ENCODE measurements at places on chromosomes 5 and 9.

- no peak for DNase-seq
These were observed 98.5 kb upstream of the S1PR3 start for GRCh38 chr9:88892724-88893123.

GRCh38 chr5:170499621-170500020 lies 4.2 kb upstream of the KCNIP1 start:
- DNase-seq = no peak

DNA sequence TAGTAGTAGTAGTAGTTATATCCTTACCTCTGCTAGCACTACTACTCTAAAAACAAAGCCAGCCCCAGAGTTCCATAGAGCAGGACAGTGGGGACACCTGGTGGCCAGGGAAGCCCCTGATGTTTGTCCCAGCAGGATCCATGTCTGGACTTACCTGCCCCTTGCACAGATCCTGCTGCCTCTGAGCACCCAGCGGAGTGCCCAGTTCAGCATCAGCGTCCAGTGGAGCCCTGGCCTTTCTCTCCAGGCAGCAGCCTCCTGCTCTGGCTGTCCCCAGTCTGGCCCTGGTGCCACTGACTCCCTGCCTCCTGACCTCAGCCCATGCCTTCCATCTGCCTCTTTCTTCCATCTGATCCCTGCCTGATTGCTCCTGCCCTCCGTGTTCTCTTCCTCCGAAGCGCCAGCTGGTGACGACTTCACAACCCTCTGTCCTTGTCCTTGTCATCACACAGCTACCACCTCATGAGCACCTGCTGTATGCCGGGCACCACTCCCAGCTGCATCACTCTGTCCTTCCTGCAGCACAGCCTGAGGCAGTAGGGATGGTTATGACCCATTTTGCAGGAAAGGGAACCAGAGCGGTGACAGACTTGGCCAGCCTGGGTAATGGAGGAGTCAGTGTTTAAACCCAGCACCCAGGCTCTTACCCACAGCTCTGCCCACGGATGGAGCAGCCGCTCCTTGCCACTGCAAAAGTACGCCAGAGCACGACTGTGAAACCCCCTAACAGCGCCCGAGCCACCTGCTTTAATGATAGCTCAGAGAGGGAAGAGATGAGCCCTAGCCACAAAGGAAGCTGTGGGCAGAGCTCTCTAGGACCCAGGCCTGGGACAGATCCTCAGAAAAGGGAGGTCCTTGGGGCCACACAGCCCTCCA lies 11.5 kb downstream of the SARDH start:
- DNase-seq = no peak

DNA sequence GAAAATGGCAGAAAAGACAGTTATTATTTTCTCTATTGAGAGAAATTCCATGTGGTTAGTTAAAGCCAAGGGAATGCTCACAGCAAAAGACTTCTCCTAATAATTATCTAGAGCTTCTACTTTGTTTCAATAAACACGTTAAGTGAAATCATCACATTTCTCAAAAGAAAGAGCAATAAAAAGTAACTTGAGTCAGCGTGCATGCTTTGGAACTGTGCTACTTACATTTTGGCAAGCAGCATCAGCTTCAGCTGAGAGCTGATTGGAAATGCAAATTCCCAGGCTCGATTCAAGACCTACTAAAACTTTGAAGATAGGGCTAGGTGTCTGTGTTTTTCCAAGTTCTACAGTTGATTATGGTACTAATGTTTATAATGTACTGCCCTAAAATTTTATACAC lies 132.1 kb downstream of the CDH18 start:
- DNase-seq = no peak

- DNase-seq = no peak
These were observed 8.4 kb upstream of the RGS3 start for GRCh38 chr9:113454914-113455761.

DNA sequence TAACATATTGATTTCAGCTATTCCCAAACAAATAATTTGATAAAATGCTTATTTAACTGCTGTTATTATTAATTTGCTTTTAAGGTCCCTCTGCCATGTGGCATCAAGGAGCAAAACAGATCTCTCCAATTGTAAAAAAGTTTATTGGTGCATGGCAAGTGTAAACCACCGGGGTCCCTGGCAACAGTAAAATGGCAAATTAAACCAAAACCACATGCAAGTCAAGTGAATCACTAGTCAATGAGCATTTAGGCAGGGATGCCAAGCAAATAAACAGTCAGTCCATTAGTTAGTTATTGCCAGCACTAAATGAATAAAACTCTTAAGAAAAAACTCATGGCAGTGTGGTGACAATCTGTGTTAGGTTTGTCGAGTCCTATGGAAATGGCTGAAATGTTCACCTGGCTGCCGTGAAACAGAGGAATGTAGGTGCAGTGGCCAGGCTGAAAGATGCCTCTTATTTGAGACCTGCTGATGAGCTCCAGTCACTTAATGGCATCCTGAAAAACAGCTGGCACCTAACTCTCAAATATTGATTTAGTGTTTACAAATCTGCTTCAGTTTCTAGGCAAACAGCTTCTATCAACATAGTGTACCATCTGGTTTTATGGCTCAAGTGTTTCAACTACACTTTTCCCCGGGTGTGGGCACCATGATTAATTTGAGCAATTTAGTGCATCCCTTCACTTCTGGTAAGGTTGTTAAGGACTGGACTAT lies 296.5 kb upstream of the ITGA1 start:
- no peak for DNase-seq

DNA sequence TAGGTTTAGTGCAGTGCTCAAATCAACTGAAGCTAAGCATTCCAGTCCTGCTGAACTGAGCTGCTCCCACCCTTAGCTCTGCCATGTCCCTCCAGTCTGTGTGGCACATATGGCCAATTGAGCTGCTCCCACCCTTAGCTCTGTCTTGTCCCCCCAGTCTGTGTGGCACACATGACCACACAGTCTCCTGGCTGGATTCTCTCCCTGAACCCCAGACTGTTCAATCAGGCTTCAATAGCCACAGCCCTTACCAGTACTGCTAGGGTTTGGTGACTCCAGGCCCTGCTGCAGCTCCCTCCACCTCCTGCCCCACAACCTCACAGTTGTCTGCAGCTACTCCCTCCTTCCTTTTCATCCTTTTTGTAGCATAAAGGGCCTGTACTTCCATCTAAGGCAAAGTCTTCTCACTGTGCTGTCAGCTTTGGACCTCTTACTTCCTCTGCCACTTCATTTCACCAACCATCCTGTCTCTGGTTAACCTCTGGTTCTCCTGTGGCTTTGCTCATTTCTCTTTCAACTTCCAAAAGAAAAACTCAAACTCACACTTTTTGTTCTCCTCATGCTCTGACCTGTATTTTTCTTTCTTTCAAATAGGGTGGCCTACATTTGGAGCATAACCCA lies 50.8 kb downstream of the ADAMTS12 start:
- DNase-seq = no peak

- no peak for DNase-seq
These were observed 2306.2 kb upstream of the ACO1 start for GRCh38 chr9:30078195-30078594.

DNA sequence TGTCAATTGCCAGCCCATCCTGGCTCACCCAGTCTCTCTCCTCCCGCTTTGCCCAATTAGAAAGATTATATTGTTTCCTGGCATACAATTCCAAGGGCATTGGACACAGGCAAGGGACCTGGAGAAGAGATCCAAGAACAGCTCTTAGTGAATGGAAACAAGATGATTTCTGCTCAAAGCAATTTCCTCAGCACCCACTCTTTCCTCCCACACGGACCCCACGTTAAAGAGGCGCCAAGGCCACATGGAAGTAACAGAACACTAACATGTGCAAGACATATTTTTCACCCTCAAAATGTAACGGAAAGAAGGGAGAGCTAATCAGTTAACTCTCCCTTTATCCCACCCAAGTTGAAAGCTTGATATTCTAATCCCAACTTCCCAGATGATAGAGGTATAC lies 111.2 kb downstream of the LHFPL2 start:
- no peak for DNase-seq

DNA sequence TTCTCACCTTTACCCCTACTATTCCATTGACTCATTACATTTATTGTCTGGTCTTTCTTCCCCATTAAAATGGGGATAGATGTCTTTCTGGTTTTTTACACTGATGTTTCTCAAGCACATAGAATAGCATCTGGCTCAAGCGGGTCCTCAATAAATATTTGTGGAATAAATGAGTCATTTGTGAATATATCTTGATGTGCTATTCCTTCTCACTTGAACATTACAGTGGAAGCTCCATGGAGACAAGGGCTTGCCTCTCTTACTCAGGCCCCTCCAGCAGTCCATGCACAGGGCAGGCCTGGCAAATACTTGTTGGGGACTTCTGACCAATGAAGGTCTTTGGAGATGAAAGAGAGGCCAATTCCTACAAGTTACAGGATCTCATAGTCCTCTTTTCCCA lies 151.7 kb upstream of the TAS2R1 start:
- DNase-seq = no peak

DNA sequence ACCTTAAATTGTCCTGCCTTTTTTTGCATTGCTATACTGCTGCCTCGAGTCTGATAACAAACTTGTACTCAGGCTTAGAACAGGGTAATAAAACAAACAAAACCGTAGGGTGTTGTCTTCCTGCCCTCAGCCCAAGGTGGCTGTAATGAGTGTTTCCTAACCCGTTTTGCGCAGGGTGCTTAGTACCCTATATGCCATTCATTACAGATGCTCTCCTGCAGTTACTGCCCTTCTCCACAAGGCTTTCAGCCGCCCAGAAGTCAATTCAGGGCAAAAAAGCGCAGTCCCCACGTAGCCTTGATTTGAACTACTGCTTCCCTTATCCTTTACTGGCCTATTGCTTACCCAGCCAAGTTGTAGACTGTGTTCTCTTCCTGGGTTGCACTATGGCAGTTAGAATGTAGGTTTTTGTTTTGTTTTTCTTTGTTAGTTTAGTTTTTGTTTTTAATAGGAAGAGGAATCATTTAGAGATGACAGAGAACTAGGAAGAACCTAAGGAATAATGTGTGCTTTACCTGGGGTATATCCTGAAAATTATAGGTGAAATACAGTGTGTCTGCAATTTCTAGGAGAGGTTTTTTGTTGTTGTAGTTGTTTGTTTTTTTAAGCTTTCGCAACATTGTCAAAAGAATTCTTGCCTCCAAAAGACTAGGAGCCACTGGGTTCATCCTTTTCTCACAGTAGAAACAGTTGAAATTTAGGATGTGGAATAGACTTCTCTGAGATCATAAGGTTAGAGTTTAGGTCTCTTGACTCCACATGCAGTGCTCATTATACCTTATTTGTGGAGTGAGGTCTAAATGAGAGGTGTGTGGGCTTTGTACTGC lies 1.3 kb downstream of the HMGXB3 start:
- DNase-seq = no peak

DNA sequence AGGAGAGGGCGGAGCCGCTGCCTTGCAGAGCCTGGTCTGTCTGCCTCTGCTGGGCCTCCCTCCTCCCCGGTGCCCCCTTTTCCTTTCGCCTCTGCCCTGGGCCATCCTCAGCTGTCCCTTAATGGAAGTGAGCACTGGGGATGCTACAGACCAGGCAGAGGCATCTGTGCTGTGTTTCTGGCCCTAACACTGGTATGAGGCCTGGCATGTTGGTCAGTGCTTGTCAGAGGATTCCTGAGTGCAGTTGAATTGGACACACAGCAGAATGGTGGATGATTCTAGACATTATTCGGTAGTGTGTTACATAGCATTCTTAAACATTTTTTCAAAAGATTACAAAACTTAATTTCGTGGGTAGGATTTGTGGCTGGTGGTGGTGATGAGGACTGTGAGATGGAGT lies 88.6 kb downstream of the EHMT1 start:
- DNase-seq = no peak

DNA sequence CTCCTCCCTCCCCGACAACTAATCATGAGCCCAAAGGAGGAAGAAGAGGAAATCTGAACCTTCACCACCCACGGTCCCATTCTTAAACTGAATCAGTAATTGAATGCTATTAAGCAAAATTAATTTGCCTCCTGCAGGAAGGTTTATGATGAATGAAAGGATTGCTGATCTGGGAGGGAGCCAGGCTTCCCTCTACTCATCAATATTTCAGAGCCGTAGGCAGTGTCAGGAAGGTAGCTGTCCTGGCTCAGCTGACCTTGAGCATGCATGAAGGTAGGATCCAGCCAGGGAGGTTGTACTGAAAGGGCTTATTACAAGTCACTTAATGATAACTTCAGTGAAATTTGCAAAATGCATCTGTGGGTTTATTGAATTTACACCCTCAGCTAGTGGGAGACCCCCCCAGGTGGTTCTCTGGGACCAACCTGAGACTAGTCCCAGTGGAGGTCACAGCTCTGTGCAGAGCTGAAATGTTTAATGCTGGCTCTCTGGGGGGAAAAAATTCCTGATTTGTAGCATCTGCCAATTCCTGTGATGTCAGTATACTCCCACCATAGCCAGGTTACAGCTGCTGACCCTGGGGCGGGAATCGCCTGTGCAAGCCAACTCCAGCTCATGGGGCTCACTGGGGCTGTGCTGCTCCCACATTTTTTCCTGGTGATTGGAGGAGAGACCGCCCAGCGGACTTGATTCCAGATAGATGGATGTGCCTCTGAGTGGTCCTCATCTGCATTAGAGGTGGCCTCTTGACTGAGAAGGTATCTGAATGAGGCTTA lies 47.9 kb upstream of the NCS1 start:
- DNase-seq = no peak

- DNase-seq = no peak
These were observed 129.0 kb downstream of the GABBR2 start for GRCh38 chr9:98579700-98580099.

- no peak for DNase-seq
These were observed 159.7 kb upstream of the RAPGEF1 start for GRCh38 chr9:131899296-131900228.

DNA sequence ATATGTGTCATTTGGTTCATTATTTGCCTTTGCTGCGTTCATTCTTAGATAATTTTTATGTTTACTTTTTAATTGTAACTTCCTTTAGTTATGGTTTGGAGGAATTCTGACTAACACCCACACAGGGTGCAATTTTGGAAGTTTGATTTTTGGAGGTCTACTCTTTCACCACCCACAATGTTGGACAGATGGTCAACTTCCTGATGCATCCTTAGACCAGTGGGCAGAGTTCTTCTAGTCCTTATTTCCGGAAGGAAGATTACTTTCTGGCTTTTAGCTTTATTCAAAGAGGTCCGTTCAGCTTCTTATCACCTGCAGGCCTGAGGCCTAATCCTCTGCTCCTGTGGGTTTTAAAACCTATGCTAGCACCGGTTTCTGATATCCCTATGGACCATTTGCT lies 126.7 kb downstream of the MTX3 start:
- DNase-seq = no peak

GRCh38 chr9:135076876-135077430 lies 10.5 kb upstream of the OLFM1 start:
- DNase-seq = no peak

DNA sequence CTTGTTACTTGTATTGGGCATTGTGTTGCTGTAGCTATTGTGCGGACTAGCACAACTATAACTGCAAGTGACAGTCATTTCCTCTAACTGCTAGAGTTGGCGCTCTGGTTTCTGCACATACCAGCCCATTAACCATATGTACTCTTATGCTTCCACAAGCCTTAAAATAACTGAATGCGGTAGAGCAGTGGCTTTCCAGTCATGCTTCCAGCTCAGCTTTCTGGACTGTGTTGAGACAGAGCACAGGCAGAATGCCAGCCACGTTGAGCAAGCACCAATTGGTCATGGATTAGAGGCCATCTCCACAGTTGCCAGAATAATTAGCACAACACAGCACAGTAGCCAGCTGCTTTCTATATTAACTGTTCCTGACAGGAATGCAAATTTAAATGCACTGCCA lies 12.2 kb downstream of the INVS start:
- peak; percentile 60 for DNase-seq

All from C1 segment of cervical spinal cord (tissue), 14 donors.